RWPE1 (cell line): ENCODE measurements at places on chromosomes 12 and 14.

GRCh38 chr12:26790645-26790994 lies 42.4 kb downstream of the ITPR2 start:
- DNase-seq: no peak

DNA sequence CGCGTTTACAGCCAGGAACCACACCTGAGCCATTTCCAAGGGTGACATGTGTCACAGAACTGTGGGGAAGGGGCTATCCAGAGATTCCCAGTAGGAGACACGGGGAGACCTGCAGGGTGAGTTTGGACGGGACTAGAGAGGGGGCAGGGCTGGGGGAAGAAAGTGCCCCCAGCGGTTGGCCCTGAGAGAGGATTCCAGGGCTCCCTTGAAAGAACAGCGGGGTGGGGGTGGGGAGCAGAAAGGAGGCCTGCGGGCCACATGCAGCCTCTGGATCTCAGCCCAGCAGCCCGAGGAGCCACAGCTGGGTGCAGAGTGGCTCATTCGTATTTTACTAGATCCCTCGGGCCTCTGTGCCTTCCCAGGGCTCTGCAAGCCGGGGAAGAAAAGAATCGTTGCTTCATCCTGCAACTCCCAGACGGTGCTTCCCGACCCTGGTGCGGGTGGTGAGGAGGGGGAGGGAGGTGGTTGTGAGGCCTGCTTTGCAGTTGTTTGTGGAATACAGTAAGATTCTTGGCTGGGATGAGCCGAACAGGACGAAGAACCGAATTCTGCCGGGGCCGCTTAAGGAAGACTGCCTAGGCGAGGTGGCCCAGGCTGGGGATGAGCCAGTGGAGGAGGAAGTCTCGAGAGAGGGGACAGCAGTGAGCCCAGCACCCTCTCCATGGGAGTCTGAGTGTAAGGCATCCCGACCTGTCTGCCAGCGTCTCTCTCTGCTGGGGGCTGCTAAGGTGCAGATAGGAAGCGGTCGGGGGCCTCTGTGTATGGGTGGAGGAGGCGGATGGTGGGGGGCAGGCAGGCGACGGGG lies 36.1 kb upstream of the ANKRD9 start:
- no peak for DNase-seq

GRCh38 chr12:46578190-46578982 lies 205.8 kb upstream of the SLC38A2 start:
- DNase-seq: no peak

- DNase-seq: no peak
Measured at GRCh38 chr12:49970658-49971057, 2.1 kb upstream of the AQP6 start.

DNA sequence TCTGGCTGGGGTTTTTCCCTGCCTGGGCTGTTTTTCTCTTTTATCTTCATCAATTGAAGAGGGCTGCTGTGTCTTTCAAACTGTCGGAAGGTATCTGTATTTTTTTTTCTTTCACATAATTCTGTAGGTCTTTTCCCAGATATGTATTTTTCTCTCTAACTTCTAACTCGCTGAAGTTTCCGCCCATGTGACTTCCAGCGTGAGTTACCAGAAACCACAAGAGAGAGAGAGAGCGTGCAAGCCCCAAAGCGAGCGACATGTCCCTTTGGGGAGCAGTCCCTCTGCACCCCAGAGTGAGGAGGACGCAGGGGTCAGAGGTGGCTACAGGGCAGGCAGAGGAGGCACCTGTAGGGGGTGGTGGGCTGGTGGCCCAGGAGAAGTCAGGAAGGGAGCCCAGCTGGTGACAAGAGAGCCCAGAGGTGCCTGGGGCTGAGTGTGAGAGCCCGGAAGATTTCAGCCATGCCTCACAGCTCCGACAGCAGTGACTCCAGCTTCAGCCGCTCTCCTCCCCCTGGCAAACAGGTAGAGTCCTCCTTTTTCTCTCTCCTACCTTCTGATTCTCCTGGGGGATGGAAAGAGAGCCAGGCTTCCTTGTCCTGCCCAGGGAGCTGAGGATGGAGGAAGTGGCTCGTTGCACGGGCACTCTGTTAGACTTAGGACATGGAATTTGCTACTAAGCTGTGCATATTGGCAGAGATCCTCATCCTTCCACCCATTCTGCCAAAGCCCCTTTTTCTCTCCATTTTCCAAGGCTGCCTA lies at the start of gene BATF:
TSS of gene BATF (plus strand) at position 246 of the 759 bp plus-strand sequence. CDS start at position 460, 214 bp downstream.
- no peak for DNase-seq

DNA sequence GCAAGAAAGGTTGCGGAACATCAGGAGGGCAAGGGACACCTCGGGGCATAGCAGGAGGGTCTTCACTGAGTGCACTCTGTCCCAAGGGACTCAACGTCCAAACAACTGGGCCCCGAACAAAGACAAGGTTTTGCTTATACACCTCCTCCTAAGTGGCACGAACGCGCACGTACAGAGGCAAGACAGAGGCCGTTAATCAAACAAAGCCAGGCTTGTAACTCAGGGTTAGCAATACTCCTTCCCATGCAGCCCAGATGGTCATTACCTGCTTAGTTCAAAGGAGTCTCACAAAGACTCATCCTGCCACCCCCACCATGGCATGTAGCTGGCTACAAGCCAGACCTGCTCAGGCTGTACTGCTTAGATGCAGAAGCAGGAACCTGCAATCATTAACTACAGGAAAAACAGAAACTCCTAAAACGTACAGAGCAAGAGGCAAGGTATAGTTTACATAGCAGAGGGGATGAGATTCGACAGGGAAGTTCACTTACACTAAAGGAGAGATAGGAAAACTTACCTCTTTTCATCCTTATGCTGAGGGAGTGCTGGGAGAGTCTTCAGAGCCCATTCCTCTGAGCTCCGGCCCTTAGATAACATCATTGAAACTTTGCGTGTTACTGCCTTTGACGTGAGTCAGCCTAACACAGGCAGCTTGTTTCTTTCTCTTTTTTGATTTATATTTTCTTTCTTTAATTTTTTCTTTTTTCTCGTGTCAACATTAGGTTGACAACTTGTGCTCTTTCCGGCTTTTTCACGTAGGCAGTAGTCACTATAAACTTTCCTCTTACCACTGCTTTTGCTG lies 1319.1 kb downstream of the TMEM121 start:
- peak; percentile 55 for DNase-seq

DNA sequence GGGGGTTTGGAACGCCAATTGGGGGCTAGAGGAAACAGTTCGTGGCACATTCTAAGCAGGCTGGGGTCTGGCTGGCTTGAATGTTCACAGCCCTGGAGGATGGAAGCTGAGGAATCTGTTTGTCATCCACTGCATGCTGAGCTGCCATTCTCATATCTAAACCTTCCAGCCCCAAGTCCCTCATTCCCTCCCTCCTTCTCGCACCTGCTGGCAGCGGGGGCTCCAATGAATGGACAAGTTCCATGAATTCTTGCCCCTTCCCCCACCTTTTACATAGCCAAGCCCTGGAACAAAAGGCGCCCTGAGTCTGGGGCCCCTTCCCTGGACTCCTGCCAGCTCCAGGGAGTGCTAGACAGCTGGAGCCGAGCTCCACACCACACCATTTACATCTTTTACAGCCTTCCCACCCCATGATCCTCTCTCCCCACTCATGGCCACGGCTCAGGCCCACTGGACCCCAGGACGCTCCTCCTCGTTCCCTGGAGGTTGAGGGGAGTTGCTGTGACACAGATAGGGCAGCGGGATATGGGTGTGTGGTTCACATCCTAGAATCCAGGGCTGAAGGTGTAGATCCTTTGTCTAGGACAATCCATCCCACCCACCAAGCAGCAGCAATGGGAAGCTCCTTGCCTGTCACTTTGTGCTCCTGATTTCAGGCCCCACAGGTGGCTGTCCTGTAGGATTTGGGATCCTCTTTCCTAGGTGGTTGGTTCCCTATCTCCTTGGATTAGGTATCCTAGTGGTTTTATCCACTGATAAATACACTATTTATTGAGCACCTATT lies 21.7 kb upstream of the VRTN start:
- DNase-seq: no peak

- no peak for DNase-seq
Measured at GRCh38 chr14:37138898-37139297, 33.5 kb downstream of the SLC25A21 start.
